Kasumi-1 (cell line): ENCODE measurements at places on chromosomes 1 and 21.

DNA sequence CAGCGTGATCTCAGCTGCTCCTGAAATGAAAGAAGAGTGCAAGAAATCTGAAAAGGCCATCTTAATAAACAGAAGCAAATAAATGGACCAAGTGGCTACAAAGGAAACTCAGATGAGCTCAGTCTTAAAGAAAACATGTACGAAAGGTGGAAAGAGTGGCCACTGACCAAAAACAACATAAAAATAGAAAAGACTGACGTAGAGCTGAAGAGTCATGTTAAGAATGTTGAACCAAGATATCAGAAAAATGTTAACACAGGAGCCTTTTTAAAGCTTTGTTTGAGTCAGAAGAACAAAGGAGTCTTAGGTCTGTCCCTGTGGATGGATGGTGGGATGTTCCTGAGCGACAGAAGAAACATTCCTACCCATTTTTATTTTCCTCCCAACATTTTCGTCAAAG lies 30.8 kb upstream of the ZNF648 start:
- DNase-seq: no peak

DNA sequence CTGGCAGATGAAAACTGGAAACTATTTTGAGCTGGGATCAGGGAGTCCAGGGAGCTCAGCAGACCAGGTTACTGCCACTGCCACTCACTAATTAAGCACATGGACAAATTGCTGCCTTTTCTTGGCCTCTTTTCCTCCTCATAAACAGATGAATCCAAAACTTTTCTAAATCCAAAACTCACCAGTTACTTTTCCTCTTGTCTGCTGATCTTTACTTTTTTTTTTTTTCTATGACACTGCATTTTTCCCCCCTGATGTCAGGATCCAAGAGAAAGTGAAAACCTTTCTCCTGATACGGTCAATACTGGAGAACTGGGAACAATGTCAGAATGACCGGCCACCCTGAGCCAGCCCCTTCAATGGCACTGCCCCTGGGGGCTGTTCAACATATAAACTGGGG lies 405.8 kb downstream of the DUSP10 start:
- no peak for DNase-seq

- DNase-seq: no peak
These were observed 132.4 kb downstream of the EDEM3 start for GRCh38 chr1:184622136-184622823.

GRCh38 chr1:215023155-215023832 lies 59.2 kb upstream of the KCNK2 start:
- DNase-seq: no peak

GRCh38 chr1:151783796-151784195 lies 6.5 kb downstream of the TDRKH start:
- no peak for DNase-seq

DNA sequence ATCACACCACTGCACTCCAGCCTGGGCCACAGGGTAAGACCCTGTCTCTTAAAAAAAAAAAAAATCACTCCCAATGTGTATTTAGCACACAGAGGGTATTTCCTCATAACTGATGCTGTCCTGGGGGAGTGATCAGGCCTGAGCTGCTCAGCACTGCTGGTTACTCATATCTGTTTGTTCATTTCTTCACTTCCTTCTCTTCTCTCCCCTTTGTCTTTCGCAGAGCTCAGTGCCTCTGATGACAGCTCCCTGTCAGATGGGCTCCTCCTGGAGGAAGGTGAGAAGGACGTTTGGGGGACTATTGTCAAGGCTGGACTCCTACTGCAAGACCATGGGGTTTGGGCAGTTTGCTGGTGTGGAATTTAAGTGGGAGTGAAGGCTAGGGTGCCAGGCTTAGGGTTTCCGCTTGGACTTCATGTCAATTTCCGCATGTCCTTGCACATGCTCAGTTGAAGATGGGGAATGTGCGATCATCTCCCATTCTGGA lies 13.0 kb downstream of the INAVA start:
- DNase-seq: peak; percentile 76

GRCh38 chr21:36966066-36966820 lies at the start of gene HLCS:
Gene HLCS (minus strand): TSS chr21:36966669. CDS start chr21:36966638, 31 bp downstream.
- DNase-seq: peak; percentile 50
